Right atrium auricular region (tissue), 2 donors: ENCODE measurements at places on chromosomes 6 and 20. TPM values are rescaled to one million over a fixed set of nuclear protein-coding genes. Genes with fewer than 3 reads are reported as not detected.

DNA sequence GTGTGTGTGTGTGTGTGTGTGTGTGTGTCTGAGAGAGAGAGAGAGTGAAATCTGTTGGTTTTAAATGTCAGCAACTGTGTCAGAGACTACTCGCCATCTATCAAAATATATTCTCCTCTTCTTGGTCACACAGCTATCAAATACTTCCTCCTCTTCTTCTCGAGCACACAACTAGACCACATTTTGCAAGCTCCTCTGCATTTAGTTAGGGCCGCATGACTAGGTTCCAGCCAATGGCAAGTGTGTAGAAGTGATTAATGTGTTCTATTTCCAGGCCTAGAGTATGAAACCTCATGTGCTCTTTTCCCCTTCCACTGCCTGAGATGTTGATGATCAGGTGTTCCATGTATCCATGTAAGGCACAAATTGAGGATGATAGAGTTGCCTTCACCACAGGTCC is 278.5 kb upstream of the MARCKS start:
- H3K27ac ChIP-seq, result no peak overlapping the region
- no peaks in the 10 kb centered on the region for H3K36me3 ChIP-seq
- no peak for DNase-seq
- H3K4me1 ChIP-seq, result no peaks in the 10 kb centered on the region

- H3K4me1 ChIP-seq, result no peaks in the 10 kb centered on the region
- H3K4me3 ChIP-seq, result no peak overlapping the region
- H3K36me3 ChIP-seq, result peaks cover 30% of the 10 kb centered on the region
- no peaks in the 10 kb centered on the region for H3K27me3 ChIP-seq
- peak; percentile 54 for DNase-seq
Measured at GRCh38 chr20:57652606-57653545, 32.6 kb upstream of the ZBP1 start.

DNA sequence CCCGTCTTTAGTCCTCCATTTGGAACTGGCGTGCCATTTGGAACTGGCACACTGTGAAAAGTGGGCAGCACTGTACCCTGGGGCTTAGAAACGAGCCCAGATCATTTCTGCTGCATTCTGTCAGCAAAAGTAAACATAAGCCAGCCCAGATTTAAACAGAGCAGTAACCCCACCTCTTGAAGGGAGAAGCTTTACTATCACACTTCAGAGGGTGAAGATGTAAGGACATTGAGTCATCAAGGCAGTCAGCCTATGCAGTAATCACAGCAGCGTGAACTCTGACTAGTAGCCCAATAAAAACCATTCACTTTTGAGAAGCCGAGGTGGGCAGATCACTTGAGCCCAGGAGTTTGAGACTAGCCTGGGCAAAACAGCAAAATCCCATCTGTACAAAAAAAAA is 216.9 kb downstream of the EYA2 start:
- H3K27ac ChIP-seq, result no peak overlapping the region
- DNase-seq, result no peak
- H3K4me3 ChIP-seq, result no peak overlapping the region
- H3K27me3 ChIP-seq, result no peaks in the 10 kb centered on the region
- H3K4me1 ChIP-seq, result no peaks in the 10 kb centered on the region
- no peaks in the 10 kb centered on the region for H3K36me3 ChIP-seq

DNA sequence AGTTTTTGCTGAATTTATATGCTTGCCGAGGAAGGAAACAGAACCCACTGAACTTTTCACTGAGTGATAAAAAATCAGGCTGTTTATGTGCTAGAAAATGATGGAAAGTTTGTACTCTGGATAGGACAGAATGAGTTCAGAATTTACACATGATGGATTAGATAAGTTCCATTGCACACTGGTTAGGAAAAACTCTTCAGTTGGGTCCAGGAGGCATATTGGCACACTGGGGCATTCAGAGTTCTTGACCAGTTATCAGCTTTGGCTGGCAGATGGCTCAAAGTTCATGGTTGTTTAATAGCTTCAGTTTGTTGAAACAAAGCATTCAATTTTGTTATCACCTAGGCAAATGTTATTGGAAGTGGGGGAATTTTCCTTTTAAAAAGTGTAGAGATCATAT is 613.3 kb upstream of the SYNCRIP start:
- no peaks in the 10 kb centered on the region for H3K4me1 ChIP-seq
- no peak overlapping the region for H3K4me3 ChIP-seq
- H3K36me3 ChIP-seq, result no peaks in the 10 kb centered on the region
- DNase-seq, result no peak

DNA sequence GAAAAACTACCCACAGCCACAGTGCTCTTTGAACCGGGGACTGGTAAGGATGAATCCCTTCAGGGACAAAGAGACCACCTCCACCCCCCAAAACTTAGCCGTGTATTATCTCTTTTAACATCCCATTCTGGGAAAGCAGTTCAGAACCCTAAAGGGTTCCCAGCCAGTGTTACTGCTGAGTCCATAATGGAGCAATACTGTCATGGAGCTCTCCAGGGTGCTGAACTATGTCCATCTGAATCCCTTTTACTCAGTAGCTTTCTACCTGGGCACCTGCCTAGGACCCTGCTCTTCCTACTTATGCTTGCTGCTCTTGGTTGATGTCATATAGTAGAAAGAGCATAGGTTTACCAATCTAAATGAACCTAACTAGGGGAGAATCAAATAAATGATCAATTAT is 22.3 kb upstream of the SAYSD1 start:
- no peaks in the 10 kb centered on the region for H3K27me3 ChIP-seq
- H3K4me3 ChIP-seq, result no peak overlapping the region
- H3K4me1 ChIP-seq, result no peaks in the 10 kb centered on the region

DNA sequence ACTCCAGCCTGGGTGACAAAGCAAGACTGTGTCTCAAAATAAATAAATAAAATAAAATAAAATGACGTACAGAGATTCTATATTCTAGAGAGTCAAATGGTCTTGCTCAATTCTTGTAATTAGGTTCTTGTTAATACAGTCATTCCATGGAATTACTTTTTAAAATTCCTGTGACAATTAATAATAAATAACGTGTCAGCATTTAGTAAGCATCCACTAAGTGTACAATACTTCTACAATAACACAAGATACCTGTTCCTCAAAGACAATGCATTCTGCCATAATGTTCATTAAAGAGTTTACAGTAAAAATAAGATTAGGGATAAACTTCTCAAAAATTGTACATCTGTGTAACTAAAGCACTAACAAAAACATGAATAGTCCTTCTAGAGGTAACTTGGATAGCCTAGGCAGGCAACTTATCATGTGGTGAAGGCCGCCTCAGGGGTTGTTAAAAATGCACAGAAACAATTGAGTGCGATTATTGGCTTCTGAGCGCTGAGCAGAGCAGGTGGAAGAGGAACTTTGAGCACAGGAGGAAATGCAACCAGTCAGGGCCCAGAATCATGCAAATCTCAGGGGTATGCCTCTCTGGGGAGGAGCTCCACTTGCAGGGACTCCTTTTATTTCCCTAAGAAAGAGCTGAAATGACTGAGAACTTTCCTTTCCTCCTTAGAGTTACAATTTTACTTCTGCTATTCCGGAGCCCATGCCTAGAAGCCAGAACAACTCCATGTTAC is 37.1 kb downstream of the QRSL1 start:
- DNase-seq, result no peak
- H3K27me3 ChIP-seq, result no peaks in the 10 kb centered on the region
- H3K36me3 ChIP-seq, result peaks cover 43% of the 10 kb centered on the region
- no peak overlapping the region for H3K27ac ChIP-seq

DNA sequence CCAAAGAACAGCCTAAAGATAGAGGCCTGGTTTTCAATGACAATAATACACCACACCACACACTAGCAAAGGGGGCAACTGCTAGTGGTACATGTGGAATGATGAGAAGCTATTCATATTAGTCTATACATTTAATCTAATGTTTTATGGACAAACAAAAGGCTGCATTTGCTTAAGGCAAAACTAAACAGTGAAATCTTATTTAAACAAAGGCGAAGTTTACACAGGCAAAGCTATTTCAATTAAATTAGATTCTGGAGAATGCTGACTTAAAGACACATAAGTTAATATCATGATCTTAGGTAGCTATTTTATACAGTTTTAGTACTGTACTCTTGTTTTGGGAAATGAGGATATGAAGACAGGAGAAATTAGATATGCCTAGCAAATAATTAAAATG is 53.9 kb upstream of the SIM1 start:
- no peak overlapping the region for H3K4me3 ChIP-seq
- no peak overlapping the region for H3K27ac ChIP-seq
- H3K27me3 ChIP-seq, result no peaks in the 10 kb centered on the region
- H3K4me1 ChIP-seq, result no peaks in the 10 kb centered on the region
- DNase-seq, result no peak

- no peaks in the 10 kb centered on the region for H3K27me3 ChIP-seq
- peak overlapping the region; percentile 96 for H3K27ac ChIP-seq
- no peaks in the 10 kb centered on the region for H3K4me1 ChIP-seq
- no peaks in the 10 kb centered on the region for H3K36me3 ChIP-seq
- H3K4me3 ChIP-seq, result peak overlapping the region; percentile 79
Measured at GRCh38 chr6:5260111-5260620, 584 bp downstream of the LYRM4 start.

DNA sequence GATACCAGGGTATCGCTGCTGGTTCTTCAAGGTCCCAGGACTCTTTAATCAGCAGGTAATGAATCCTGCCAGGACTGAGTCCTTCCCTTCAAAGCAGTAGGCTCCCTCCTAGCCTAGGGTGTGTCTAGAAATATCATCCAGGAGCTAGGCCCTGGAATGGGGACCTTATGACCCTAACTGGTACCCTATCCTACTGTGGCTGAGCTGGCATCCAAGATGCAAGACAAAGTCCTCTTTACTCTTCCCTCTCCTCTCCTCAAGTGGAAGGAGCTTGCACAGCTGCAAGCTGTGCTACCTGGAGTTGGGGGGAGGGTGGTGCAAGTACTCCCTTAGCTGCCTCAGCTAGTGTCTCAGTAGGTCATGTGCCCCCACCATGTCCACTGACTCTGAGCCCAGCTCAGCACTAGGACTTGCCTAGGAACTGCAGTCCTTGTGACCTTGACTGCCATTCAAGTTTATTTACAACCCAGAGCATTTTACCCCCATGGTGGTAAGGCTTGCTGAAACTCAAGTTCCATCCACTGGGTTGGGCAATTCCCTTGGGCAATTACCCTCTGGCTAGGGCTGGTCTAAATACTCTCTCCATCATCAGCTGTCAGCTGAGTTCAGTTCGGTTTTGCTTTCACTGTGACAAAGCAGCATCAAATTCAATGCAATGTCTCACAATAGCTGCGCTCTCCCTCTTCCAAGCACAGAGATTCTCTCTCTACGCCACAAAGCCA is 48.4 kb upstream of the TOP1 start:
- no peak for DNase-seq
- H3K27ac ChIP-seq, result no peak overlapping the region
- H3K4me3 ChIP-seq, result no peak overlapping the region
- no peaks in the 10 kb centered on the region for H3K4me1 ChIP-seq

DNA sequence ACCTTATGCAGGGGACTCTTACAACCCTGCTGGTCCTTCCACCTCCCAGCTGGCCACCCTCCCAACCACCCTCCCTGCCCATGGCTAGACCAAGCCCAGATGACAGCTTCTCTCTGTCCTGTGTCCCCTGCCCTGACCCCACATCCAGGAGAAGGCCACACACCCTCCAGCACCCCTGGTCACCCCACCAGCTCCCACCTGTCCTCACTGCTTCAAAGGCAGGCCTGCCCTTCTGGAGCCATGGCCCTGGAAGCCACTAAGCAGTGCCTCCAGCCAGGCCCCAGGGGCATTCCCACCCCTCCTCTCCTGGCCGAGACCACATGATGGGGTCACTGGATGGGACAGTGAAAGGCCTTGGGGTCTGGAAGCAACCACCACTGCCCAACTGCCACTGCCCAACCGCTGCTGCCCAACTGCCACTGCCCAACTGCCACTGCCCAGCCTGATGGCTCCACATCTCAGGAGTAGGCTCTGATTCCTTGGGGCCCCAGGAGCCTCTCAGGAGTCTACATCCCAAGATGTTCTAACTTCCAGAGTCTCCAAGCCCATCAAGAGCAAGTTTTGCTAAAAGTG is 30.5 kb downstream of the UBD start:
- H3K27ac ChIP-seq, result no peak overlapping the region
- H3K4me3 ChIP-seq, result no peak overlapping the region
- DNase-seq, result no peak
- H3K4me1 ChIP-seq, result no peaks in the 10 kb centered on the region
- no peaks in the 10 kb centered on the region for H3K27me3 ChIP-seq
- H3K36me3 ChIP-seq, result no peaks in the 10 kb centered on the region

GRCh38 chr20:60054716-60055634 is 96.8 kb downstream of the CDH26 start:
- H3K4me1 ChIP-seq, result peaks cover 14% of the 10 kb centered on the region
- H3K36me3 ChIP-seq, result no peaks in the 10 kb centered on the region
- H3K27ac ChIP-seq, result no peak overlapping the region
- no peaks in the 10 kb centered on the region for H3K27me3 ChIP-seq
- H3K4me3 ChIP-seq, result no peak overlapping the region

GRCh38 chr6:133752129-133752528 is 136.8 kb upstream of the TCF21 start:
- no peak overlapping the region for H3K27ac ChIP-seq
- no peaks in the 10 kb centered on the region for H3K4me1 ChIP-seq
- H3K36me3 ChIP-seq, result no peaks in the 10 kb centered on the region

DNA sequence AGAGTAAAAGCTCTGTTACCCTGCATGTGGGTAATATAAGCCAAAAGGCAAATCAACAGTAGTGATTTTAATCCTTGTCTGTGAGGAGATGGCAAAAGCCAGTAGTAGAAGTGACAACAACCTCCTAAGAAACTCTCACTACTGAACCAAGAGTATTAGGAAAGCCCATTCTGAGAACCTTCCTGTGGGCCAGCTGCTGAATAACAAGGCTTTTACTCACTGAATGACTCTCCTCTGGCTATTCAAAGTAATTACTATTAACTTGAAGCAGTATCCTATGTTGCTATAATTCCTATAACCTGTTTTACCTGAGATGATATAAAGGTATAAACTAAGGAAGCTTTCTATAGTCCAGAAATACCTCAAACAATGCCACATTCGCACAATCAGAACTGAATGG is 55.1 kb downstream of the CHD6 start:
- H3K27me3 ChIP-seq, result no peaks in the 10 kb centered on the region
- no peak for DNase-seq
- H3K4me1 ChIP-seq, result peaks cover 27% of the 10 kb centered on the region
- no peak overlapping the region for H3K4me3 ChIP-seq
- no peak overlapping the region for H3K27ac ChIP-seq

DNA sequence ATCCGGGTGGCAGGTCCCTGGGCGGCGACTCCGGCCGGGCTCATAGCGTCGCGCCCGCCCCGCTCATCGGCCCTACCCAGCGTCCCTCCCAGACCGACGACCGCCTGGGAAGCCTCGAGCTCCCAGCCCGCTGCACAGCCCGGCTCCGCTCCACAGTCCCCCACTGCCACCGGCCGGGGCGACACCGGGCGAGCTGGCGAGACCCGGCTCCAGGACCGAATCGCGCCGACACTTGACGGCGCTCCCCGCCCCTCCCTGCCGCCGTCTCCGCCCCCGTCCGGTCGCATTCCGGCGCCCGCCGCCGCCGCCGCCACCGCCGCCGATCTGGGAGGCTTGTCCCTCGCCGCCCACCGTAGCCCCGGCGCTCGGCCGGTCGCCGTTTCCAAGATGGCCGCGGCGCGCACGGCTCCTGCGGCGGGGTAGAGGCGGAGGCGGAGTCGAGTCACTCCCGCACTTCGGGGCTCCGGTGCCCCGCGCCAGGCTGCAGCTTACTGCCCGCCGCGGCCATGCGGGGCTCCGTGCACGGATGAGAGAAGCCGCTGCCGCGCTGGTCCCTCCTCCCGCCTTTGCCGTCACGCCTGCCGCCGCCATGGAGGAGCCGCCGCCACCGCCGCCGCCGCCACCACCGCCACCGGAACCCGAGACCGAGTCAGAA is at the start of gene MAP3K4:
Gene MAP3K4, plus strand, starts transcription at position 364 of the 655 bp plus-strand sequence. Its CDS starts 163 bp downstream, at position 527.
- no peaks in the 10 kb centered on the region for H3K27me3 ChIP-seq
- peak within 1 kb of the TSS; percentile 93 for H3K27ac ChIP-seq
- H3K4me3 ChIP-seq, result peak within 1 kb of the TSS; percentile 95
- no peaks in the 10 kb centered on the region for H3K36me3 ChIP-seq

Gene TOX2
- total RNA-seq, result 0.30 TPM

Gene ZBTB46
- total RNA-seq, result 17.8 TPM

Gene MAPK14
- 39.1 TPM for total RNA-seq

Gene CDK5RAP1
- total RNA-seq, result 22.8 TPM

Gene GPSM3
- total RNA-seq, result 3.6 TPM
